ENCODE measurements at places on chromosomes 11 and 22. TPM values are rescaled to one million over a fixed set of nuclear protein-coding genes. Genes with fewer than 3 reads are reported as not detected.

The NOX4 gene
- 67.6 TPM for total RNA-seq

The MOGAT2 gene
- total RNA-seq = not detected

The OR51B5 gene
- total RNA-seq = not detected

The A4GALT gene
- 36.3 TPM for total RNA-seq

The CBLIF gene
- total RNA-seq = not detected

The CLDN5 gene
- total RNA-seq = 510 TPM

The FGF19 gene
- total RNA-seq = not detected

The DDTL gene
- 1.3 TPM for total RNA-seq

The PDE2A gene
- total RNA-seq = 93.7 TPM

The ST13 gene
- total RNA-seq = 195 TPM

The ACRV1 gene
- total RNA-seq = not detected

The MS4A18 gene
- total RNA-seq = not detected

The APLNR gene
- total RNA-seq = 0.48 TPM

The APOL5 gene
- total RNA-seq = not detected

The ADORA2A gene
- 18.6 TPM for total RNA-seq

The OR10A2 gene
- not detected for total RNA-seq

All from vein endothelial cell (primary cell).